Right renal cortex interstitium (tissue), 3 donors: ENCODE measurements at places on chromosomes 12 and 14. TPM values are rescaled to one million over a fixed set of nuclear protein-coding genes. Genes with fewer than 3 reads are reported as not detected.

The KLRB1 gene
- 5.5 TPM for polyA plus RNA-seq

DNA sequence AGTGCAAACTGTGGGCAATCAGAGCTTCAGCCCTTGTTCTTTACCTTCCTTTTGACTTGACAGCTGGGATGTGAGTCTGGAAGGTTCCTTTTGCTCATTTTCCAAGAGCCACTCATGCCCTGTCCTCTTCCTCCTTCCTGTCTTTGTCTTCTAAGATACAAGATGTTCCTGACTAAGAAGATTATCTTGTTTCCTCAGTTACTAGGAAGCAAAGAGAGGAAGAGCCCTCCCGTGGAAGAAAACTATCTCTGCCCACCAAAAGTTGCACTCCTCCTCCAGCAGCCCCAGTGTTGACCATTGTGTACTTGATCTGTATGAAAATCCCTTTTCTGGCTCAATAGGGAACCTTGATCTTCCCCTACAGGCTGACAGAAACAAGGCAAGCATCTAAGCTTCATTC lies 138.0 kb downstream of the C12orf75 start:
- no peak for DNase-seq

- no peak for DNase-seq
These were observed 59.5 kb upstream of the FUT8 start for GRCh38 chr14:65352964-65353530.

DNA sequence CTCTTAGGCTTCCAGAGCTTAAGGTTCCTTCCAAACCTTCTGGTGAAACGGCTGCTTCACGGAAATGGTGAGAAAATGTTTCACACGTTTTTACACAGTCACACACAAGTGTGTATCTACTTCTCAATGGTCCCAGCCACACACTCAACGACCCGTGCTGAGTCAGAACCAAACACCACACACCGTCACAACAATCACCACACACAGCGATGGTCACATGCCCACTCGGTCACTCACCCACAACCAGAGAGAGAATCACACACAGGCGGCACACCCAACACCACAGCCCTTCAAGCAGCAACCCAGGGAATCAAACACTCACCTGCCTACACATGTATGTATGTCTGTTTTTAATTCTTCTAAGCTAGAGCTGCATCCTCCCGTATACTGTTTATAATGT lies 12.6 kb upstream of the PLEKHD1 start:
- DNase-seq: no peak

- DNase-seq: no peak
These were observed 7.1 kb downstream of the HECTD4 start for GRCh38 chr12:112375105-112375504.

GRCh38 chr12:102202556-102202955 lies 4.9 kb upstream of the PMCH start:
- DNase-seq: no peak

GRCh38 chr14:89131004-89131750 lies 285.9 kb downstream of the FOXN3 start:
- no peak for DNase-seq
